NCI-H2081 treated with DMSO at 0.1 percent for 48 hours (cell line): ENCODE measurements at places on chromosomes 7 and 10.

DNA sequence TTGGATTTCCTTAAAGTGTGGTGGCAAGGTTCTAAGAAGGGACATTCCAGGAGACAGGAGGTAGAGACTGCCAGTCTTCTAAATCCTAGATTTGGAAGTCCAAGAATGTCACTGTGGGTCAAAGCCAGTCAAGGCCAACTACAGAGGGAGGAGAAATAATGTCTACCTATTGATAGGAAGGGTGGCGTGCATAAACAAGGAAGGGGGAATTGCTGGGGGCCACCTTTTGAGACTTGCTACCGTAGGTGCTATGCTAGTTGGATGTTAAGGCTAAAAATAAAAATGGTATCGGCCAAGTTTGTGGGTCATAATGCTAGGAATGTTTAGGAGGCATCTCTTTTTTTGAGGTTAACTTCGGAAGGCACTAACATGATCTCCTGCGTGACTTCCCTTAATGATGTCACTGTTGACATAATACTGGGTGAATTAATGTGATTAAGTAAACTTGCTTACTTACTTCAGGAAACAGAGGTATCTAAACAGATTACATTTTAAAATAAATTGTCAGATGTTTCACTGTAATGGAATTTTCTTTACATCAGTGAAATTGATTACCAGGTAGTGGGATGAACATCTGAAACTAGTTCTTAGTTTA lies 4.8 kb downstream of the BTRC start:
- no peak for DNase-seq

DNA sequence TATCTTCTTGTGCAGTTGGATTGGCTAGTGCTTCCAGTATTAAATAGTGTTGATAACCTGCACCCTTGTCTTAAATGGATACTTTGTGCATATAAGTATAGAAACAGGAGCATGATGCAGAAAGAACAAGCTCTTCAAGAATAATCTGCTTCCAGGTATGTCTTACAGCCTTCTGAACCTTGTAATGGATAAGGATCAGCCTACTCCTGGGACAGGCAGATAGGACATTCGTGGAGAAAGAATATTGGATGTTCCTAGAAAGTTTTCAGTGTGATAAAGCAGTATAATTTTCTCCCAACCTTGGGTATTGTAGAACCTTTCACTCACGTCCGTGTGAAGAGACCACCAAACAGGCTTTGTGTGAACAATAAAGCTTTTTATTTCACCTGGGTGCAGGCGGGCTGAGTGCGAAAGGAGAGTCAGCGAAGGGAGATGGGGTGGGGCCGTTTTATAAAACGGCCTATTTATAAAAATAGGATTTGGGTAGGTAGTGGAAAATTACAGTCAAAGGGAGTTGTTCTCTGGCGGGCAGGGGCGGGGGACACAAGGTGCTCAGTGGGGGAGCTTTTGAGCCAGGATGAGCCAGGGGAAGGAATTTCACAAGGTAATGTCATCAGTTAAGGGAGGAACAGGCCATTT lies 27.2 kb downstream of the C1GALT1 start:
- DNase-seq, result no peak

- DNase-seq, result peak; percentile 20
Measured at GRCh38 chr10:122298598-122299301, 27.7 kb downstream of the BTBD16 start.

- DNase-seq, result no peak
Measured at GRCh38 chr7:139915864-139916716, 87.0 kb downstream of the TBXAS1 start.

DNA sequence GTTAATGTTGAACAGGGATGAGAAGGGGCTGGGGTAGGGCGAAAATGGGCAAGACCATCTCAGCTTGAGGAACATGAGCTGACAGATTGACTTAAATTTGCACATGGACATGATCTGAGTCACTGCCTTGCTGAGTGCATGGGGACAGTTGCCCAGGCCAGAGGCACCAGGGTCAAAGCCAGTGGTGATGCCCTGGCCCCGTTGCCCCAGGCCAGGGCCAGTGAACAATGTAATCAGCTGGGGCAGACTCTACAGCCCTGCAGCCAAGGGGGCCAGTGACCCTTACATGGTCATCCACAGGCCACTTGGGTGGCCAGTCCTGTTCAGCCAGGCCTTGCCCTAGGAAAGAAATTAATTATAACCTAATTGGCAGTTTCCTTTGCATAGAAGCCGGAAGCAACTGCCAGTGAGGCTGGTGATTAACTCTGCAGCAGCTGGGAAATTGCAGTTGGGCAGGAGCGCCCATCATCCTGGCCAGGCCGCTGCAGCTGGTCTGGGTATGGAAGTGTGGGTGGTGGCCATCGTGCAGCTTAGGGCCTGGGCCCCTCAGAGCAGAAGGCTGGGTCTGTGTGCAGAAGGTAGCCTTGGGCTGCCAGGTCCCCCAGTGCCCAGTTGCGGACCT lies 9.6 kb downstream of the RET start:
- DNase-seq, result no peak

DNA sequence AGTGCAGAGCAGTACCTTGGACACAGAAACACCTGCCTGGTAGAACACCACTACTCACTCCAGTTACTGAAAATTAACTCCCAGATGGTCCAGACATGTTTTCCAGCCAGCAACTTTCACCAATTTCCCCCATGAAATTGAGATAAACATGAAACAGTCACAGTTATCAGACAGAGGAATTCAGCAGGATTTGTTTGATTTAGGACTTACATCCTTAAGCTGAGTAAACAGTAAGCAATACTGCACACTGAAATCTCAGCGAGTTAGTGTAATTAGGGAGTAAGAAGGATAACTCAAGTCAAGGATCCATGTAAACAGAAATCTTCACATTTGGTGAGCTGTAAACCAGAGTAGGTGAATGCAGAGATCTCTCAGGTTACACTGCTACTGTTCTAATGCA lies 353.5 kb downstream of the ELMO1 start:
- no peak for DNase-seq

DNA sequence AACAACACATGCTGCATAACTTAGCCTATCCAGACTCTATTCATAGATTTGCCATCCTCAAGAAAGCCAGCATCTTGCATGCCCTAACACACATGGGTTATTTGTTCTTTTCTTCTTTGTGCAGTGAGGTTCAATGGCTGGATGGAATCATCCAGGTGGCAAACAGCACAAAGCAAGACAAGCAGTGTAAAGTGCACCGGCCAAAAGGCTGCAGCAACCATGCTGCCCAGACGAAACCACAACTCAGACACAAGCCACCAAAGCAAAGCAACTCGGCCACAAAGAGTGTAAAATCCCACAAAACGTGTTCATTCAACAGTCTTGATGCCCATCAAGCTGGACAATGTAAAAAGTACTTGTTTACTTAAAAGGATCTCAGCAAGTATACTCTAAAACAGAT lies 76.9 kb downstream of the PIP4K2A start:
- DNase-seq, result no peak
